ENCODE measurements at places on chromosomes 6 and 20. TPM values are rescaled to one million over a fixed set of nuclear protein-coding genes. Genes with fewer than 3 reads are reported as not detected.

GRCh38 chr6:105460860-105461259, 58.0 kb upstream of the PREP start:
- no peak for DNase-seq

- DNase-seq = no peak
Measured at GRCh38 chr20:37697314-37697713, 3.5 kb downstream of the CTNNBL1 start.

The MOXD1 gene
- 4.2 TPM for total RNA-seq

DNA sequence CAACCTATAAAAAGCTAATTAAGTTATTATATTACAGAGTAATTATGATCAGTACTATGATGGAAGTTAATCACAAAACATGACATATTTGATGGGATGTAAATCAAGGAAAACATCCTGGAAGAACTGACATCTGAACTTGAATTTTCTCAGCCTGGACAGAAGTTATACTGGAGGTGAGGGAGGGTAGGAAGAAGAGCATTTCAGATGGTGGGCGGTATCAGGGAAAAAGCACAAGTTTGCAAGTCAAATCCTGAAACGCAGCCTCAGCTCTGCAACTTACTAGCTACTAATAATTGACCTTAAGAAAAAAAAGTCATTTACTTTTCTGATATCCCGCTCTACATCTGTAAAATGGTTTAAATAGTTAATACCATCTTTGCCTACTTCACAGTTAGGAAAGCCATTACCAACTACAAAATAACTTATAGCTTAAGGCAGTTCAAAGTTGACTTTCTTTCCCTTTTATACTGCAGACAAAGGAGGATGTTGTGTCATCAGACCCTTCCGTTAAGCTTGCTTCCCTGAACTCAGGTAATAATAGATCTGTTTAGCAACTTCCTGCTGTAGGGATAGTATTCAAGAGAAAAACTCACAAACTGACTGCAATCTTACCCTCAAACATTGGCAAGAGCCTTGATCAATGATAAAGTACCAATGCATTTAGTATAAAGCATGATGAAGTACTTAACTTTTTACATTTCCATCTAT, 21.0 kb downstream of the NOL7 start:
- DNase-seq = no peak

GRCh38 chr6:98433325-98434056, 400.9 kb upstream of the POU3F2 start:
- no peak for DNase-seq

DNA sequence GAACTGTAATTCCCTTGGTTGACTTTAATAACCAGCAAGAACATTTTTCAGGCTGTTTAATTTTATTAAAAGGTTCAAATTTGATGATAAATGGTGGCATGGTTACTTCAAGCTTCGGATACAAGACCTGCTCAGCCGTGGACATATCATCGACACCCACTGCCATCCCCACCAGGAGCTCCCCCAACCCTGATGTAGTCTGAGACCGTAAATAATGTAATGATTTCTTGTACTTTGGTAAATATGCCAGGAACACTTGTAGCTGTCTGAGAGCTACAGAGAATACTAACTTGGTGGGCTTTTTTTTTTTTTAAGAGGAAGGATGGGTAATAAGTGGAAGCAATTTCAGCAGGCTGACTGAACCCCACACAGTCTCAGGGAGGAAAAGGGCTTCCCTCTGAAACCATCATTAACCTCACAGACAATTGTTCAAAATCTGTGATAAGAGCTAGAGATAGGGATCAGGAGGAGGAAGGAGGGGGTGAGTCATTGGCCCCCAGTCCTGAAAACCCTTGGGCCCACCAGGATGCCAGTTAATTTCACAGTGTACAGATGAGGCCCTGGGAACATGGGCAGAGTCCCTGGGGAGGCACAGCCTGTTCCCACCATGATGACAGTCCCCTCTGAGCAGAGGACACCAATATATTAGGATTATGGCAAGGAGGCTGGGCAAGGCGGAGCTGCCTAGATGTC, 56.0 kb downstream of the APCDD1L start:
- DNase-seq = no peak

DNA sequence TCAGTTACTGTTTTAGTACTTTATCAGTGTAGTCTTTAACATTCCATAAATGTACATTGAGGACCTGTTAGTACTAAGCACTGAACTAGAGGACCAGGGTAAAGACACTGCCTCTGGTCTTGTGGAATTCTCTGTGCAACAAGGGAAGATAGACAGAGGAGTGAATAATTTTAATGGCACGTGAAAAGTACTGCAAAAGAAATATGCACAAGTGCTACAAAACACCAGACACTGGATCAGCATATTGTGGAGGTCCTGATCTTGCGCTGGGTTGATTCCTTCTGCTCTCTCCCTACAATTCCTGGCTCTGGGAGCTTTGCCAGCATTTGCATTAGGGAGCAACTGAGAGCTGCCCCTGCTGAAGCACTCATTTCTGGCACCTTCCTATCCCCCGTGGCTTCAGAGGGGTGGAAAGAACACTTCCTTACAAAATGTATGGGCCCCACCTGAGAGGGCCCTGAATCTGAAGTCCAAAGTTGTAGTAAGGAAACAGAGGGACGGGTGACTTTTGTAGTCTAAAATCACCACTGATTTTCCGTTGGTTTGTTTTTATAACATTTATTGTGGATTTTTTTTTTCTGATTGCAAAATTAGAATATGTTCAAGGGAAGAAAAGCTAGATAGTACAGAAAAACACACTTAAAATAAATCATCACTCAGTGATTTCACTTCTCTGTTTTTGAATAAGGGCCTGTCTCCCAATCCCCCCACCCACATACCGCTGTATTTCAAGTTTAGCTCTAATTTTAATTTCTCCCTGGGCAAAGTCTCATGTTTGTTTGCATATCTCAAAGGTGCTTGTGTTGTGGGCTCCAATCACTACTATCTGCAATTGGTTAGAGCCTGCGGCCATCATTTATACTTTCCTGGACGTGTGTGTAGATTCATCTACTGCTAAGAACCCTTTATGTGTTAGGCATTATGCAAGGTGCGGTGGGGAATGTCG, 4.9 kb downstream of the PKIG start:
- DNase-seq = no peak

DNA sequence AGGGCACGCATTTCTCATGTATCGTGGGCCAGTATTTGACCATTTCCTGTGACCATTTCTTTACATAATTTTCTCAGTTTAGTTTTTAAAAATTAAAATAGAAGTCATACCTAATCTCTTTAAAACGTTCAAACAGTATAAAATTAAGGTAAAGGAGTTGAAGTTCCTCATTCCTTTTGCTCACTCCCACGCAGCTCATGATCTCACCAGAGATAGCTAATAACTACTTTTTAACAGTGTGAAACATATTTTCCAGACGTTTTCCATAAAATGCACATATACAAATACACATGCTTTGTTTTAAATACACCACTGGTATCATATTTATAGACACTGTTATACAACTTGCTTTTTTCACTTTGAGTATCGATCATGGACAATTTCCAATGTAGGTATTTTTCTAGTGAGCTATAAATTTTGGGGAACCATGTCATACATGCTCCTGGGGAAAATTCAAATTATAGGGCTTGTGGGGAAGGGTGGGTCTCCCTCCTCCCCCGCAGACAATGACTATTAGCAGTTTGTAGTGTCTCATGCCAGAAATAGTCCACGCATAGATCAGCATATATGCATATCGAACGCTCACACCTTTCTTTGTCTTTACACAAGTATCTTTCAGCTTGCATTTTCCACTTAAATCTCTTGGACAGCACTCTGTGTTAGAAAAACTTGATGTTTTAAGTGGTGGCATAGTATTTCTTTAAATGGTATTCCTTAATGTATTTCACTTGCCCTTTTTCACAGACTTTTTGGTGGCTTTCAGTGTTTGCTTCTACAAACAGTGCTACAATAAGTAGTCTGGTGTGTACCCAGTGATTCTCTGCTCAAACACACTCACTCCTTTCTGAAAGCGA, 145.5 kb upstream of the ZNF217 start:
- DNase-seq = no peak

DNA sequence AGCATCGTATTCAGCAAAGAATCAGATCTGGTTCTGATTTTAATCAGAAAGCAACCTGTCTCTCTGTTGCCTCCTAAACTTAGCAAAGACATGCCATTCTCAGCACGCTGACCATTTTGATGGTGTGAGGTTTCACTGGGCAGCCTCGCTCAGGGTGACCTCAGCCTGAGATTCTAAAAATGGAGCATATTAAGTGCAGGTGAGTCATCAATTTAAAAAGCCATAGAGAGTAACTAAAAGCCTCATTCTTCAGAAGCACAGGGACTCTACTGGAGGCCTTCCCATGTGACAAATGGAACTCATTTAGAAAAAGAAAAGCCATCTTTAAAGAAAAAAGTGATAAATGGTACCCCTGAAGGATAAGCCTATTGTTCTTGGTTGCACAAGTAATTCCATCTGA, 91.3 kb downstream of the FILIP1 start:
- DNase-seq = no peak

- no peak for DNase-seq
Measured at GRCh38 chr6:28597924-28598722, 72.4 kb downstream of the GPX5 start.

- DNase-seq = no peak
Measured at GRCh38 chr6:44733126-44733525, 345.6 kb downstream of the CDC5L start.

DNA sequence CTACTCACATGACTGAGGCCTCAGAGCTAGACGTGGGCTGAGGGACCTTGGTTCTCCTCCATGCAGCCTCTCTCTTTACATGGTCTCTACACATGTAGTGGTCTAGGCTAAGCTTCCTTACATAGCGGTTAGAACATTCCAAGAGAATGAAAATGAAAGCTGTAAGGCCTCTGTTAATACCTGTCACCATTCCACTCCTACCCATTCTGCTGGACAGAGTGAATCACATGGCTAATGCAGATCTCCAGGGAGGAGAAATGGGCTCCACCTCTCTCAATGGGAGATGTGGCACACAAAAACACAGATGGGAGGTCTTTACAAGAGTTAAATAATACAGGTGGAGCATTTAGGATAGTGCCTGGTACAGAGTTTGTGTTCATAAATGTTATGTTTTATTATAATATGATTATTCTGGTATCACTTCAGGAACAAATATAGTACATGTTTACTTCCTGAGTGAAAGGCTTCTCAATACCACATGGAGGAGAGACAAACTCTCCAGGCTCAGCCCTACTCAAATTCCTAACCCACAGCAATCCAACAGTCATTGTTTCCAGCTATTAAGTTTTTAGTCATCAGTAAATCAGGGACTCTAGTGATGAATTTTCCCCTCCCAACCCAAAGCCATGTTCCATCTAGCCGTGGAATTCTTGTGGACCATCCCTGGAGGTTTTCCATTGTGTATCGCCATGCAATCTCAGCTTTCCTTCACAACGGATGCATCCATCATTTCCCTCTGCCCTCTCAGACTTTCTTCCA, 57.9 kb downstream of the ISM1 start:
- DNase-seq = no peak

The SNAI1 gene
- 0.46 TPM for total RNA-seq

The FAM162B gene
- total RNA-seq = 0.75 TPM

The MLIP gene
- 2.1 TPM for total RNA-seq

- no peak for DNase-seq
Measured at GRCh38 chr6:101195588-101195987, 197.9 kb upstream of the GRIK2 start.

DNA sequence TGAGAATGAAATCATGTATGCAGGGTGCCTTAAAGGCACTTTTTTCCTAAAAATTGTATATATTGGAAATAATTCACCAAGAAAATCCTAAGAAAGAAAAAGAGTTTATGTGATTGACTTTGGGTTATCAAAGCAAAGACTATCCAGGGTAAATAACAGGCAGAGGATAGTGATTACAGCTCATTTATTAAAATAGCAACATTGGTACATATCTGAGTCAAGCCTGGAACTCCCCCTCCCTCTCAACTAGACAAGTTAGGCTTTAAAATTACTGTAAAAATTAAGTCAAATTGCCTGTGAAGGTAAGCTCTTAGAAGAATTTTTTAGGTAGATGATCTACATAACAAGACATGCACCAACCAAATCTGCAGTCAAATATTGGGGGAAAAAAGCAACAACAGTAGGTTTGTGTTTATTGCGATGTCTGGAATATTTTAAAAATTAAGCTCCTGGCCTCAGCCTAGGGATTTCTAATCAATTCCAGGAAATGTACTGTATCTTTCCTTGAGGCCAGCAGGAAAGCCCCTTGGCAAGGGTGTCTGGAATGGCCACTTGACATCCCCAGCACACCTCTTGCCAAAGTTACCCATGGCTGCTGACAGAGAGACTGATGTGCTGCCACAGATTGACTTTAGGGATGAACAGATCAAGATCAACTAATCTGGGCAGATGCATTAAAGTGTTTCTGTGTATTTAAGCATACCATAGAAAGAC, 31.2 kb upstream of the HBS1L start:
- DNase-seq = no peak

DNA sequence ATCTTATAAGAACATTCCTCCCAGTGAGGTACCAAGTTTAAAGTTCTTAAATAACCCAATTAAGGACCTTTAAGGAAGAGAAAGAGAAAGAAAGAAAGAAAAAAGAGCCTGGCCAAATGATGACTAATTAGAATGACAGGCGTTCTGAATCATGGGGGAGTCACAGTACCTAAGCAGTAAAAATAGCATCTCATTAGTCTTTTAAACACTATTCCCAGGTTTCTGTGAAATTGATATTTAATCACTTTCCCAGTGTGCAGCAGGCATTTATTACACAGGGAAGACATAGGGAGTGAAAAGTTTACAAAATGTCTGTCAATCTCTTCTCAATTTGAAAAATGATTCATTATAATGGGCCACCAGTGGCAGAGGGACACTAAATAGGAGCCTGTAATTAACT, 251.4 kb upstream of the MANEA start:
- no peak for DNase-seq

GRCh38 chr6:149052350-149053106, 265.0 kb upstream of the TAB2 start:
- no peak for DNase-seq

GRCh38 chr6:132063204-132063603, 112.0 kb upstream of the CCN2 start:
- no peak for DNase-seq

DNA sequence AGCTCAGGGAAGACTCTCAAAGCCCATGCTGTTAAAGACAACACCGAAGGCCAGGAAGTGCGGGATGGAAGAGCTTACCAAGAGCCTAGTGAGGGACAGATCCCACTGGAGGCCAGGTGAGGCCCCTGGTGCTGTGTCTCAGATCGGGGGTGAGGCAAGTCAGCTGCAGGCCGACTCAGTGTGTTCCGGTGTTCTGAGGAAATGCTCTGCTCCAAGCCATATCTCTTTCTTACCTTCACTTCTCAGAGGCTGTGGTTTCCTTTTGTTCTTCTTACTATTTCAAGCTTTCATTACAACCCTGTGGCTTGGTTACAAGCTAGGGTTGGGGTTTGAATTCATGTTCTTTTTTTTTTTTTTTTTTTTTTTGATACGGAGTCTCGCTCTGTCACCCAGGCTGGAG, 114.3 kb upstream of the ZFP64 start:
- no peak for DNase-seq

DNA sequence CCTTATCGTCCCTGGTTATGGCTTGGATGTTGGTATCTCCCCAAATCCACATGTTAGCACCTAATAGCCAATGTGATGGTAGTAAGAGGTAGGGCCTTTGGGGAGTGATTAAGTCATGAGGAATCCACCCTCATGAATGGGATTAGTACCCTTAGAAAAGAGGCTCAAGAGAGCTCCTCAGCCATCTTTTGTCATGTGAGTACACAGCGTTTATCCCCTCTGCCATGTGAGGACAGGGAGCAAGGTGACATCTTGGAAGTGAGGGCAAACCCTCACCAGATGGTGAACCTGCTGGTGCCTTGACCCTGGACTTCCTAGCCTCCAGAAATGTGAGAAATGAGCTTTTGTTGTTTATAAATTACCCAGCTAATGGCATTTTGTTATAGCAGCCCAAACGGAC, 16.1 kb upstream of the SIRPB2 start:
- no peak for DNase-seq

Measured in left colon (tissue), 2 donors.